ENCODE measurements at places on chromosomes 2 and 18.
A peak's percentile ranks its signal among the peaks of the same experiment; 100 is the strongest.

GRCh38 chr2:52084759-52085158, 1052.8 kb upstream of the NRXN1 start:
- no peak for DNase-seq

GRCh38 chr2:38375696-38376345, 1.3 kb downstream of the ATL2 start:
- peak; percentile 37 for DNase-seq

- no peak for DNase-seq
These were observed 143.5 kb downstream of the TCF4 start for GRCh38 chr18:55444536-55444935.

GRCh38 chr2:240648650-240649275, 23.5 kb downstream of the GPR35 start:
- no peak for DNase-seq

- no peak for DNase-seq
These were observed 223.9 kb upstream of the TCF4 start for GRCh38 chr18:55811925-55812324.

DNA sequence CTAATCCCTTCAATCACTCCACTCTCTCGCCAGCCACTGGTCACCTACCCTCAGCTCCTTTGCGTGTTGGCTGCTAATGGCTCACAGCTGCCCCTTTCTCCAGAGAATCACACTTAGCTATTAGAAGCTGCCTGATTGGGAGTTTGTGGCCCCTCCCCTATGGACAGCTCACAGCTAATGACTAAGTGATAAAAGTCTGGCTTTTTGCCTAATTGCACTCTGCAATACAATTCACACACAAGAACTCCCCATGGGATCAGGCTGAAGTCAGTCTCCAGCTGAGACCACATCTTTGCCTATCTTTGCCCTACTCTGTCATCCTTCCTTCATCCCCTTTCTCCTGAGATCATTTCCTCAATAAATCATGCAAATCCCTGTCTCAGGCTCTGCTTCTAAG, 701.9 kb upstream of the RAB6C start:
- peak; percentile 52 for DNase-seq

DNA sequence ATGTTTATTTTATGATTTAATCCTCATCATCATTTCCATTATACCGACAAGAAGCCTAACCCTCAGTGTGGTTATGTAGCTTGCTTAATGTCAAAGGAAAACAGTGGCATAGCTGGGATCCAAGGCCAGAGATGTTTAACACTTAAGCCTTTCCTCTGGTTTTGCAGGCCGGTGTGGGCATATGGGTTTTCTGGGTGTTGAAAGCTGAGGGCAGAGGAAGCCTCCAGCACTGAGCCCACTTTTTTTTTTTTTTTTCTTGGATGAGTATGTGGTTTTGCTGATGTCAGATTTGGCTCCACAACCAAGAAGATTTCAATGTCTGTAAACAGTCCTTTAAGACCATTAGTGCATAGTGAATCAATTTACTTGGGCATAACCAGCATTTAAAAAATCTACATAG, 41.3 kb downstream of the LHCGR start:
- DNase-seq, result no peak

- no peak for DNase-seq
These were observed 69.5 kb downstream of the C1D start for GRCh38 chr2:67993329-67993728.

DNA sequence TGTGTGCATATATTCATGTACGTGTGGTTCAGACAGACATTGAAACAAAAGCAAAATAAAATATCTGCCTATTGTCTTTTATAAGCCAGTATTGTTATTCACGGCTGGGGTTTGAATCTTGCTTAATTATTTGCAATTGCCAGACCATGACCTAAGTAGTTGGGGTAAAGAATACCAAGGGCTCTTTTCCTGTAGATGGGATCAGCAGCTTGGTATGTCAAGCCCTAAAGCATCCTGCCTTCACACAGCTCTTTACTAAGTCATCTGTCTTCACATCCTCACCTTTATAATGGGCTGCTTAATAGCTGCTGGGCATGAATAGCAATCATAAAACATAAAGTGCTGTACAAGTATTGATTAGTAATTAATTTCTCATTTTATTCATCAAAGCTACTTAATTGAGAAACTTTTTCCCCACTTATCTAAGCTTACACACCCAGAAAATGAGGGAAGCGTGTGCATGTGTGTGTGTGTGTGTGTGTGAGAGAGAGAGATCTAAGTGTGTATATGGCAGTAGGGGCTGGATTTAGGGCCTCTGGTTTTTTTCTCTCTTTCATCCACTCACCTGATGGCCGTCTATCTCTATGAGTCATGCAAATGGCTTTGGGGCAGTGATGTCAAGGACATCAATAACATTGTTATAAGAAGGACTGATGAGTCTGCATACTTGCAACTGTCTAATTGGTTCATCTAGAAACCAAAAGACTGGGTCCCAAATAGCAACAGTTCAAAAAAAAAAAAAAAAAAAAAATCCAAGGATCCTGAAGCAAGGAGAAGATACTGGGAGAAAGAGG, 244.1 kb upstream of the TNP1 start:
- DNase-seq, result peak; percentile 87

- DNase-seq, result no peak
These were observed 32.8 kb downstream of the FOSL2 start for GRCh38 chr2:28425464-28425835.

DNA sequence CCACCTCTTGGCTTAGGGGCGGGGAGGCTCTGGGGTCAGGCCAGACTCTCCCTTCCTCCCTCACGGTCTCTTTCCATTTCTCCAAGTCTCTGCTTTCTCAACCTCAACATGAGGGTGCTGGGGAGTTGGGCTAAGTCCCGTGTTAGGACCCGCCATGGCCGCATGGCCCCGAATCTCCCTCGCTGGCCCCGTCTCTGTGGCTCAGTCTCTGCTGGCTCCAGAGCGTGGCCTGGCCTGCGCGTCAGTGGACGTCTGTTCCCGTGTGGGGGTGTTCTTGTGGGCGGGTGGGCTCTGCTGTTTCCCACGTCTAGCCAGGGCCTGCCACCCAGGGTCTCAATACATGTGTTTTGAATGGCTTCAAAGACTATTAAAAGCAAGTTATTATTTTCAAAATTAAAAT, 12.4 kb downstream of the ALLC start:
- DNase-seq, result no peak

GRCh38 chr2:188506843-188507242, 215.2 kb downstream of the GULP1 start:
- no peak for DNase-seq

DNA sequence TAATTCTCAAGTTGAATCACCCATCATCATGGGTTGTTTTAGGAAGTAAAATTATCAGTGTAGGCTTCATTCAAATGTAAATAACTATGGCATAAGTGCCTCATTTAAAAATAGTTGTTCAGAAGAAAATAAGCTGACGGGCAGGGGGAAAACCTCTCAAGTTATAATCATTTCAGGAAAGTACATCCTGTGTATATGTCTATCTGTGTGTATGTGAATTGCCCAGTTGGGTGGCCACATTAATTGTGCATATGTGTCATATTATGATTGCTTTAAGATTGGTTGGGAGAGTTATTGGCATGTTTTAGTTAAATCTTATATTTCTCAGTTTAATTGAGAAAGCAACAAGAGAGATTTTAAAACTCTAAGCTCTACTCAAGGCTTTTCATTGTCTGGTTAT, 282.8 kb upstream of the VWC2L start:
- no peak for DNase-seq

DNA sequence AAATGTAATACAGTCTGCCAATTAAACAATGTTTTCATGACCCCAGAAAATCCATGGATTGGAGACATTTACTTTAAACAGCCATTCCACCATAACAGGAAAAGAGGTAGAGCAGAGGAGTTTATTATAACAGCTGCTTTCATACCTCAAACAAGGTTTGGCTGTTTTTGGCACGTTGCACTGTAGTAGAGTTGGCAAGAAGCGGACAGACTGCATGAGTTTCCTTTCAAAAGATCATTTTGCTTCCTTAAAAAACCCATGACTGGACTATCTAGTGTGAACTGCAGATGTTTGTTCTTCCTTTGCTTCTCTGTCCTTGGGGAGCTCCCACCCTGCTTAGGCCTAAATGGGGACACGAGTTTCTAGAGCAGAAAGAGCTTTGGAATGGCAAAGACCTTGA, 108.5 kb upstream of the THOC1 start:
- no peak for DNase-seq

DNA sequence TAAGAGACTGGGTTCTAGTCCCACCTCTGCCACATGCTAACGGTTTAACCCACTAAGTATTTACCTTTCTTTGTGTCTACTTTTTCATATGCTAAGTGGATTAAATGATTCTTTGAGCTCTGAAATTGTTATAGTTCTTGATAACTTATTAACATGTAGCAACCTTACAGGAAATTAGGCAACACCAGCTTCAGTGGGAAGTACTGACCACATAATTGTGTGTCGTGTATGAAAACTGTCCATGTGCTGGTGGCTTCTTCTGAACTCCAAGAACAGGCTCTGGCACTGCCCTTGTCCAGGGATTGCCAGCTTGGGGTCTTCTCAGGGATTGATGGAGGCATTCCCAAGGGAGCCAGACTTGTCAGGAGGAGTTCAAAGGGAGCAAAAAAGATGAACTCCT, 427.7 kb downstream of the TGIF1 start:
- DNase-seq, result peak; percentile 40
